ENCODE measurements at places on chromosomes 7 and 10. TPM values are rescaled to one million over a fixed set of nuclear protein-coding genes. Genes with fewer than 3 reads are reported as not detected.

HIF1AN gene
- 7.3 TPM for total RNA-seq

DNA sequence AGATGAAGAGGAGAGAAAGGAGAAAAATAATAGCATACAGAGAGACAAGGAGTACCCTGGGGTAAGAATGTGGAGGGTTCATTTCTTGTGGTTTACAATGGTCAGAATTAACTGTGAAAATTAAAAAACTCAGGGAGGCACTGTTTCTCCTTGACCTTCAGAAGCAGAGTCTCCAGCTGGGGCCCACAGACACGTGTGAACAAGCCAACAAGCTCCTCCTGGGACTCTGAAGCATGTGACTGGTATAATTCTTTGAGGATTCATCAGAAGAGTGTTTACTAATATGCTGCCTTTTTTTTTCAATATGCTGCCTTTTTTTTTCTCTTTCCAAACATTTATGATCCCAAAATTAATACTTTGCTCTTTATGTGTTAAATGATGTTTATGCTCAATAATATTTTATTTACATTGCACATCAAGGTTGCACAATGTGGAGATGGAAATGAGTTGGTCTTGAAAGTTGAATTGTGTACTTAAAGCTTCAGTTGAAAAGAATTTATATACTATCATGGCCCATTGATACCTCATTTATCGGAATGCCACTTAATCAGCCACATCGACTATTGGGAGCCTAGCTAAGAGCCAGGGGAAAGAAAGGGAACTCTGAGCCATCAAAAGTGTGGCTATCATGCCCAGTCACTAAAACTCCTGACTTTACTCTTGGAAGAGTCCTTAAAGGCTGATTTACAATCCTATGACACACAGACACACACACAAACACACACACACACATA is 134.7 kb upstream of the RHOBTB1 start:
- no peaks in the 10 kb centered on the region for H3K36me3 ChIP-seq
- no peaks in the 10 kb centered on the region for H3K4me1 ChIP-seq
- DNase-seq: no peak

DNA sequence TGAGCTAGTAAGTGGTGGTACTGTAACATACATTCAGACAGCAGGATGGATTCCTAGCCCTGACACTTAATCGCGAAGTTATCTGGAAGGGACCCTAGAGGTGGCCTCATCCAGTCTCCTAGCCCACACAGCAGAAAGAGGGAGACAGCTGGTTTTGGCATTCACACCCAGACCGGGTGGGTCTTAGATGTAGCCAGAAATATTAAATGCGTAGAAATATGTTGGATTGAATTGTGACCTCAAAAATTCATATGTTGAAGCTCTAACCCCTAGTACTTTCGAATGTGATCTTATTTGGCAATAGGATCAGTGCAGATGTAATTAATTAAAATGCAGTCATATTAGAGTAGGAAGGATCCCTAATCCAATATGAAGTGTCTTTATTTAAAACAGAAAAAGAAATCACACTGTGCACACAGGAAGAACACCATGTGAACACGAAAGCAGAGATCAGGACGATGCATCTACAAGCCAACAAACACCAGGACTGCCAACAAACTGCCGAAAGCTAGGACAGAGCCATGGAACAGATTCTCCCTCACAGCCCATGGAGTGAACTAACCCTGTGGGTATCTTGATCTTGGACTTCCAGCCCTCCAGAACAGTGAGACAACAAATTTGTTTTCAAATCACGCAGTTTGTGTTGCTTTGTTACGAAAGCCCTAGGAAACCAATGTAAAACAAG is 2.9 kb upstream of the XPNPEP1 start:
- peaks cover 8% of the 10 kb centered on the region for H3K4me1 ChIP-seq
- no peaks in the 10 kb centered on the region for H3K36me3 ChIP-seq
- no peak for DNase-seq
- H3K27ac ChIP-seq: no peak overlapping the region

DNA sequence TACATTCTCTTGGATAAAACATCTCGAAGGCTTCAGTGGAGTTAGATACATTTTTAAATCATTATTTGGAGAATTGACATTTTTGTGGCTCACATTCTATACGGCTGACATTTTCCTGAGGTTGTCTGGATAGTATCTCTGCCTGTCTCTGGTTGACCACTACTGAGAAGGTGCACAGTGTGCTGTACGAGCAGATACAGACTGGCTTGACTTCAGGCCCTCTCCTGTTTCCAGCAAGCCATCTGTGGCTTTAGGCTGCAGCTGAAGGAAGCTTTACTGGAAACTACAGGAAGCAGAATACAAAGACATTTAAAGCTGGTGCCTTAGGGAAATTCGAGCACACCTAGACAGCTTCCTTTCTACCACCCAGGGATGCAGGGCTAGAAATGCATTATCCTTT is 39.3 kb upstream of the RSU1 start:
- H3K4me1 ChIP-seq: no peaks in the 10 kb centered on the region
- H3K36me3 ChIP-seq: no peaks in the 10 kb centered on the region
- H3K27ac ChIP-seq: no peak overlapping the region
- no peak overlapping the region for H3K4me3 ChIP-seq

DNA sequence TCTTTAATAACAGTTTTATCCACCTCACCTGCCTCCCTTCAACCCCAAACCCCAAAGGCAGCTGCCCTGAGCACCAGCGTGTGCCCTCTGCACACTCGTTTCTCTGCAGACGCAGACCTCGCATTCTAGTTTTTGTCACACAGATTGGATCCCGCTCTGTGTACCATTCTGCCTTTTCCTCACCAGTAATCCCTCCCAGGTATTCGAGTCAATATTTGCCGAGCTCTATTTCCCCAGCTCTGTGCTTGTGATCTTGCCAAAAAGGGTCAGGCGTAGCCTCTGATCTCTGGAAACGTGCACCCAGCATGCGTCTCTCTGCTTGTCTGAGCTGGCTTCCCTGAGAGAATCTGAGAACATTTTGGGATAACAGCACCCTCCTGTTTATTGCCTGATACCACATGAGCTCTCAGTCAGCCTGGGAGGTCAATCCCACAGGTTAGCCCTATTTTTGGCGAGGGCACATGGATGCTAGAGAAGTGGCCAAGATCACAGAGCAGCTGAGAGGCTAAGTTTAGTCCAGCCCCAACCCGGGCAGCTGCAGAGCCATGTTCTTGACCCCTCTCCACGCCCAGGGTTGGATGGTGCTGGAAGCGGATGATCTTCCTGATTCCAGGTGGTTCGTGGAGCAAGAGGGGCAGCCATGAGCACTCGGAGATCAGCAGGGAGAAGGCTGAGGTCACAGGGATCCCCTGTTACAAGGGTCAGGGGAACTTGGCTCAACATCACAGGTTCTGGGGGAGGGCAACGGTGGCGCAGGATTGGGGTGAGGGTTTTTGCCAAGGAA is 29.1 kb downstream of the FOXL3 start:
- no peak for DNase-seq
- H3K27me3 ChIP-seq: no peaks in the 10 kb centered on the region
- H3K27ac ChIP-seq: no peak overlapping the region
- H3K4me3 ChIP-seq: no peak overlapping the region
- H3K4me1 ChIP-seq: no peaks in the 10 kb centered on the region
- H3K36me3 ChIP-seq: no peaks in the 10 kb centered on the region

DNA sequence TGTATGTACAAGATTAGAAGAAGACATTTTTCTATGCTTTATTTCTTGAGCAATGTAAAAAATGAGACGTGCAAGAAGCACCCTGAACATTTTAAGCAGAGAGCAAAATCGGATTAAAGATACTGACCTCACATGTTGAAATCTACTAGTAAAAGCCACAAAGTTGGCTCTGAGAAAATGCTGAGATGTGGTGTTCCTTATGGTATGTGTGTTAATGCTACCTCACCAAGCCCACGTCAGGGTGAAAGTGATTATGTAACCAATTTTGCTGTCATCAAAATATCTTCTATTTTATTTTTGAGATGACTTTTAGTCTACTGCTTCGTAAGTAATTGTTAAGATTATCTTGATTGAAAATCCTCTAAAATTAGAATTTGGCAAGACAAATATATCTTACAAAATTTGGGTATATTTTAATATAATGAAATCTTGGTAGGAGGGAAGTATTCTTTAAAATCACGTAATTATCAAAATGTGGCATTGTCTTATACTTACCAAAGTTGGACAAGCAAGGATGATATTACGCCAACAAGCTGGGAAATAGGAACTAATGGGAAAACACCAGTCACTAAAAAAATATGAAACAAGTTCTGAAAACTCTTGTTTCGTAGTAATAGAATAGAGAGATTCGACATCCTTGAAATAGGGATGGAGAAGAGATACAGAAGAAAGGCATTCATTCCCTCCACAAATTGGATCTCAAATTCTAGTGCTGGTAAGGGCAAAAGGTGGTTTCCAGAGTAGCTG is 5.8 kb downstream of the ADO start:
- H3K27me3 ChIP-seq: peaks cover 28% of the 10 kb centered on the region
- peaks cover 22% of the 10 kb centered on the region for H3K4me1 ChIP-seq
- no peak overlapping the region for H3K27ac ChIP-seq
- H3K4me3 ChIP-seq: no peak overlapping the region

LBX1 gene
- not detected for total RNA-seq

DNA sequence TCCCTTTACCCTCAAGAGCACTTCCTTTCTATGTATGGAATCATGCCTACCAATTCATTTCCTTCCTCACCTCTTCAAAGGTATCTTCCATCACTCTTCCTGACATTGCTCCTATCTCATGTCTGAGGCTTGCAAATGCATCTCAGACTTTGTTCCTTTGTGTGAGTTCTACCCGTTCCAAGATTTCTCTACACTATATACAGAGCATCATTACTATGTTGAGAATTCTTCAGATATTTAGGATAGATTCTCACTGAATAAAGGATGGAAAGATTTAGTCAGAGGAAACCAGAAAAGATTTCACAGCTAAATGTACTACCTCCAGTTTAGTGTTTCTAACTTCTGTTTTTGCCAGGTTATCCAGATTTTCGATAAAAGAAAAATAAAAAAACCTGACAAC is 462.7 kb downstream of the PHTF2 start:
- no peak overlapping the region for H3K27ac ChIP-seq
- H3K36me3 ChIP-seq: no peaks in the 10 kb centered on the region
- no peaks in the 10 kb centered on the region for H3K27me3 ChIP-seq
- H3K4me1 ChIP-seq: no peaks in the 10 kb centered on the region
- no peak for DNase-seq

DNA sequence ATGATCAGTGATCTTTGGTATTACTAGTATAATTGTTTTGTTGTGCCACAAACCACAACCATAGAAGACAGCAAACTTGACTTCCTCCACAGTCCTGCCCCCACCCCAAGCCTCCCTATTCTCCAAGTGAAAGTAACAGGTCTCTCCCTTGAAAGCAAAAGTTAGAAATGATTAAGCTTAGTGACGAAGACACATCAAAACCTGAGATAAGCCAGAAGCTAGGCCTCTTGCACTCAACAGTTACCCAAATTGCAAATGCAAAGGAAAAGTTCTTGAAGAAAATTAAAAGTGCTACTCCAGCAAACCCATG is 7.5 kb downstream of the SAR1A start:
- DNase-seq: peak; percentile 52
- peaks cover 17% of the 10 kb centered on the region for H3K36me3 ChIP-seq
- no peak overlapping the region for H3K4me3 ChIP-seq
- peaks cover 16% of the 10 kb centered on the region for H3K4me1 ChIP-seq
- no peaks in the 10 kb centered on the region for H3K27me3 ChIP-seq

GOLGA7B gene
- 0.52 TPM for total RNA-seq

DNA sequence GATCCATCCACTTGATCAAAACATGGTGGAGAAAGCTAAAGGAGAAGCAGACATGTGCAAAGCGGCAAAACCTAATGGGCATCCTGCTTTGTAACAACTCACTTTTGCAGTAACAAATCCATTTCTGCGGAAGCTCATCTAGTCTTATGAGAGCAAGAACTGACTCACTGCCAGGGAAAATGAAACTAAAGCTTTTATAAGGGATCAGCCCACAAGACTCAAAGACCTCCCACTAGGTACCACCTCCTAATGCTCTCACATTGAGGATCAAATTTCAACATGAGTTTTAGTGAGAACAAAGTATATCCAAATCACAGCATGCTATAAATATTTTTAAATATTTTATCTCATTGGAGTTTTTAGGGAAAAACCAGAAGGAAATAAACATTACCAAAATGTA is 120.1 kb upstream of the GNAI1 start:
- no peaks in the 10 kb centered on the region for H3K4me1 ChIP-seq
- DNase-seq: no peak

- H3K4me3 ChIP-seq: no peak overlapping the region
- DNase-seq: no peak
- H3K27me3 ChIP-seq: no peaks in the 10 kb centered on the region
- no peaks in the 10 kb centered on the region for H3K4me1 ChIP-seq
Measured at GRCh38 chr10:19920075-19920726, 104.0 kb downstream of the PLXDC2 start.

DNA sequence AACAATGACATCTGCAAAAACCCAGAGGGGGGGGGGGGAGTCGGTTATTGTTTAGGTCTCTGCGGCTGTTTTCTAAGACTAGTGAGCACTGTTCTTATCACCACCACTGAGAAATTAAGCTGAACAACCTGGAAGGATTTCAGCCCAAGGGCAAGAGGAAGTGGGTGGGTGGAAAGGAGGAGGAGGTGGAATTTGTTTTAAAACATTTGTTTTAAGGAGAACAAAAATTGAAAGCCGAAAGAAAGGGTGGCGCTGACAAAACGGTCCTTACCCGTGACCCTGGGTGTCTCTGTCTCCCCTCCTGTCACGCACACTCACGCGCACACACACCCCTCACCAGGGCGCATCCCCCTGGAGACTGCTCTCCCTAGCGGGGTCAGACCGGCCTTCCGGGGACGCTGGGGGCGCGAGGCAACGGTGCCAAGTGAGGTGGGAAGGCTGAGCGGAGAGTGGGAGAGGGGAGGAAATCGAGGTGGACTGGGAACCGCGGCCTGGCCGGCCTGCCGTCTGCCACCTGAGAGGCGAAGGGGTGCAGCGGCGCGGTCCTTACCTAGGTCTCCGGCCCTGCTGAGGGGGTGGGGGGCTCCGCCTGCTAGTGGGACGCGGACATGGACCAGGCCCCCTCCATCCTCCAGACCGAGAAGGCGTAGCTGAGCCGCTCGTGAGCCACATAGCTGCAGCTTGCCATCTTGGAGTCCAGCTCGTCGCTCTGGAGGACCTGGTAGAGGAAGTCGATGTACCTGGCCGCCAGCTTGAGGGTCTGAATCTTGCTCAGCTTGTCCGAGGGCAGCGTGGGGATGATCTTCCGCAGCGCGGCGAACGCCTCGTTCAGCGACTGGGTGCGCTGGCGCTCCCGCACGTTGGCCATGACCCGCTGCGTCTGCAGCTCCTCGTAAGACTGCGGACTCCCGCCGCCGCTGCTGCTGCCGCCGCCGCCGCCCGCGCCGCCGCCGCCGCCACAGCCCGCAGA is 1.0 kb downstream of the TWIST1 start:
- DNase-seq: no peak
- no peak overlapping the region for H3K27ac ChIP-seq
- H3K36me3 ChIP-seq: no peaks in the 10 kb centered on the region
- peak overlapping the region; percentile 24 for H3K4me3 ChIP-seq
- peaks cover 7% of the 10 kb centered on the region for H3K4me1 ChIP-seq

GRCh38 chr7:105496521-105496920 is 25.6 kb downstream of the PUS7 start:
- DNase-seq: no peak
- no peaks in the 10 kb centered on the region for H3K27me3 ChIP-seq
- no peak overlapping the region for H3K4me3 ChIP-seq

DNA sequence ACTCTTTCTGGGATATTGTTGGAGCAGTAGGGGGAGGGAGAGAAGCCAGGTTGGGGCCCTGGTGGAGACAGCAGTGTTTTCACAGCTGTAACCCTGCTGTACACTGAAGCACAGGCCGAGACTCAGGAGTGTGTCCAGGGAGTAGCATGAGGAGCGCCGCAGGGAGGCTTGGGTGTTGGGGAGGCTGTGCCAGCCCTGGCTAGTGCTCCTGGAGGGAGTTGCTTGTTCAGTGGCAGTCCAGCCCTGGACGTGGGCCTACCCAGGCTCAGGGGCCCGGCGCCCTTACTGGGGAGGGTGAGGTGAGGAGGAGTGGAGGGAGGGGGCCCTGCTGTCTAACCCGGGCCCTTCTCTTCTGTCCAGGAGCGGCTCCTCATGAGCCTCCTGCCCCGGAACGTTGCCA is 35.9 kb downstream of the ADCY1 start:
- no peak for DNase-seq
- no peak overlapping the region for H3K4me3 ChIP-seq
- H3K4me1 ChIP-seq: no peaks in the 10 kb centered on the region
